ENCODE measurements at places on chromosomes 7 and 10.

DNA sequence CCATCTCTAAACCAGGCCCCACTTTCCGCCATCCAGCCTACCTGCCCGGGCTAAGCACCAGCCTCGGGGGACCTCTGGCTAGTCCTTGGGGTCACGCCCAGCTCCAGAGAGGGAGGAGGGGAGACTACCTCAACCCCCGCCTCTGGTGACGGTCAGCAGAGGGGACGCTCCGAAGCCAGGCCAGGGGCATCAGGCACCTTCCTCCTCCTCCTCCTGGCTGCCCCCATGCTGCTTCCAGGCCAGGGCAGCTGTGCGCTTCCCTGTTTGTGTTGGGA lies 4.0 kb upstream of the SMARCD3 start:
- DNase-seq: no peak

GRCh38 chr10:58715061-58715460 lies 202.4 kb downstream of the BICC1 start:
- no peak for DNase-seq

DNA sequence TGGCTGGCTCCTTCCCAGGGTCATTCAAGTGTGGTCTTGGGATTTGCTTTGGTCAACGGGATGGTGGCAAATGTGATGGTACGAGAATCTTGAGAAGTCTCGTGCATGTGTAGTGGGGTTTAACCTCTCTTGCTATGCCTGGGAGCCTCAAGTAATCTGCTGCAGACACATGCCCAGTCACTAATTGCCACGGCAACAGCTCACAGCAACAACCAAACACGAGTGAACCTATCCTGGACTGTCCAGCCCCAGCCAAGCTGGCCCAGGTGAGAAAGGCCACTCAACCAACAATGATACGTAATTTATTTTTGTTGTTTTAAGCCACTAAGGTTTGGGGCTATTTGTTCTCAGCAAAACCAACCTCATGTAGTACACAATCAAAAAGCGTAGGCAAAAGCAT lies 38.1 kb upstream of the DDC start:
- DNase-seq: no peak

- no peak for DNase-seq
These were observed 98.7 kb downstream of the POLL start for GRCh38 chr10:101489355-101489754.

DNA sequence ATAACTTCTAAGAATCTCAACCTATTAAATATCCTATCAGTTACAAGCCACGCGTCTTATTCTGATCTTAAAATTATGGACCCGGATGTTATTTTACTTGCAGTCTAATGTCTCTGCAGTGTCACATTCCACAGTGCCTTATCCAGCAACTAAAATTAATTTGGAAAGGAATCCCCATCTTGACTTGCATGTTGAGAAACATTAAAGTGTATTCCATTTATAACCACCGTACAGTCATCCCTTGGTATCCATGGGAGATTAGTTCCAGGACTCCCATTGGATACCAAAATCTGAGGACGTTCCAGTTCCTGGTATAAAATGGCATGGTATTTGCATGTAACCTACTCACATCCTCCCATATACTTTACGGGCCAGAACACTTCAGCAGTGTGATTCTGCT lies 194.7 kb downstream of the ARHGAP21 start:
- DNase-seq: no peak

Measured in HS-5 (cell line).